CD4-positive, alpha-beta T cell treated with Interleukin-2 at 100 ng/mL for 4 hours (primary cell): ENCODE measurements at places on chromosomes 3 and 15.

DNA sequence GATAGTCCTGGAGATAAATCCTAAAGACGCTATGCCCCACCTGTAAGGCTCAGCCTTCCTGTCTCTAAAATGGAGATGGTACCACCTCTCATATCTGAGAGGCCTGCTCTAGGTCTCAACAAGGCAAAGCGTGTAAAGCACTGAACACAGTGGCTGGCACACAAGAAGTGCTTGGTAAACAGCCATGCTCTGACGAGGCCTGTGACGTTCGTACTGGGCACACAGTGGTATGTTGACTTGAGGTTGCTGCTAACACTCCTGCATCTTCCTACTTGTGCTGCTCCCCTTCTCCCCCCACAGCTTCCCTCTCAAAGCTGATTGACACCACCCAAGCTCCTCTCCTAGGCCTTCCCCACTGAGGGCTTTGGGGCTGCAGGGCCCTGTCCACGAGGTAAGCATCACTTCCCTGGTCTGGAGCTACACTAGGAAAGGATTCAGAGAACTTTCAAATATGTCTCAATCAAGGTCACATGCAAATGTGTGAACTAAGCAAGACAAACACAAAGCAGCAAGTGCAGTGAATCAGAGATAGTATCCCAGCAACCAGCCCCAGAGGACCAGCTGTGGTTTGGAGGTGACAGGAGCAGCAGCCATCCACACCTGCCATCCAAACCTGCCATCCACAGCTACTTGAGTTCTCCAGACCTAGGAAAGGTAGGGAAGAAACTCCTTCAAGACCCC is 177.5 kb downstream of the STT3B start:
- no peak for DNase-seq

- DNase-seq, result no peak
These were observed 274.1 kb downstream of the MECOM start for GRCh38 chr3:169389211-169389924.

DNA sequence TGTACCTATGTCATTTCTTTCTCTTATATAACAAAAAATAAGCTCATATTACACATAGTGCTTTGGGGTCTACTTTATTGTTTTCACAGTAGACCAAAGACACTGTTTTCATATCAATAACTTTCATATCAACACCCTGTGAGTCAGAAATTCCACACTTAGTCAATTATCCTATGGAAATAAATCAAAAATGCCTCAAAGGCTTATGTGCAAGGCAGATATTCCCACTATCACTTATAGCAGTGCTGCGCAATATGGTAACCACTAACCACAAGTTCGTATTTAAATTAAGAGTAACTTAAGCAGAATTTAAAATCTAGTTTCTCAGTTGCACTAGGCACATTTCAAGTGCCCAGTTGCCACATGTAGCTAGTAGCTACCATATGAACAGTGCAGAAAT is 15.9 kb downstream of the SCG3 start:
- DNase-seq, result no peak

- DNase-seq, result no peak
These were observed 287.1 kb downstream of the IL5RA start for GRCh38 chr3:2823031-2823430.

DNA sequence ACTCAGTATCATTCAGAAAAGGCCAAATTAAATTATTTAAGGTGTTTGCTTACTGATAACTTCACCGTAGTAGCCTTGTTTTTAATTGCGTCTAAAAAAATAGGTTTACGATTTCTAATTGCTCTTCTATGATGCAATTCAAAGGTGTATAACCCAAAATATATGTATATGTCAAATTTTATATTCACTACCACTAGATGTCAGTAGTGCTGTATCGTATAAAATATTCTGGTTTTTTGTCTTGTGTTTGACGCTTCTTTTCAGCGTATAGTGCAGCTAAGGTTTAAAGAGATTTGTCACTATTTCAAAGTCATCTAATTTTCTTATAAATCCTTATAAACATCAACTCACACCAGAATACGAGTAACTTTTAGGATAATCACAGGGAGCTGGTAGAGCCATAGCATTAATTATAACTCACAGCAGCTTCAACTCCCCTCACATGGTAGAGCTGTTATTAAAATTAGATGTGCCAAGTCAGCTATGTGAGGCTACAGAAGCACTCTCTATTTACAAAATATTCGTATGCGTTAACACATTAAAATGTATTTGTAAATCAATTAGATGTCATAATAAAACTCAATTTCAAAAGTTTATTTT is 3.5 kb downstream of the PFN2 start:
- DNase-seq, result peak; percentile 56

- no peak for DNase-seq
These were observed 96.1 kb upstream of the TSEN2 start for GRCh38 chr3:12388185-12388584.

GRCh38 chr15:47618241-47618640 is 99.1 kb upstream of the SEMA6D start:
- no peak for DNase-seq

DNA sequence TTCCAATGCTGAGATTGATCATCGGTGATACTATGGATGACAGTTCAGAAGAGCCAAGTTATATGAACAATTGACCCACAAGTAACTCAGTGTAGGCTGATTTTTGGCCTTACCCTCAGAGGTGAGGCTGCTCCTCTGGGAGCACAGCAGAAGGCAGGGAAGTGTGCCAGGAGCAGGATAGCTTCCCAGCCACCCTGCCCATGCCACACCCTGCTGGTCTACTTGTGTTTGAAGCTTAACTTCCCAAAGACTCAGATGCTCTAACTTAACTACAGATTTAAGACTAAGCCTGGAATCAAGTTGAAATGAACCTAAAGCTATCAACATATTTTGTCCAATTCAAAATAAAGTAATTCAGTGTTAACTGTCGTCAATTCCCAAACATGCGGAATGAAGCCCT is 77.5 kb downstream of the BOC start:
- no peak for DNase-seq

- no peak for DNase-seq
These were observed 426.4 kb downstream of the TUSC7 start for GRCh38 chr3:117136003-117136402.

- DNase-seq, result no peak
These were observed 257.2 kb upstream of the TPRG1 start for GRCh38 chr3:188914552-188914951.

GRCh38 chr3:149848238-149848637 is 35.2 kb downstream of the RNF13 start:
- no peak for DNase-seq

DNA sequence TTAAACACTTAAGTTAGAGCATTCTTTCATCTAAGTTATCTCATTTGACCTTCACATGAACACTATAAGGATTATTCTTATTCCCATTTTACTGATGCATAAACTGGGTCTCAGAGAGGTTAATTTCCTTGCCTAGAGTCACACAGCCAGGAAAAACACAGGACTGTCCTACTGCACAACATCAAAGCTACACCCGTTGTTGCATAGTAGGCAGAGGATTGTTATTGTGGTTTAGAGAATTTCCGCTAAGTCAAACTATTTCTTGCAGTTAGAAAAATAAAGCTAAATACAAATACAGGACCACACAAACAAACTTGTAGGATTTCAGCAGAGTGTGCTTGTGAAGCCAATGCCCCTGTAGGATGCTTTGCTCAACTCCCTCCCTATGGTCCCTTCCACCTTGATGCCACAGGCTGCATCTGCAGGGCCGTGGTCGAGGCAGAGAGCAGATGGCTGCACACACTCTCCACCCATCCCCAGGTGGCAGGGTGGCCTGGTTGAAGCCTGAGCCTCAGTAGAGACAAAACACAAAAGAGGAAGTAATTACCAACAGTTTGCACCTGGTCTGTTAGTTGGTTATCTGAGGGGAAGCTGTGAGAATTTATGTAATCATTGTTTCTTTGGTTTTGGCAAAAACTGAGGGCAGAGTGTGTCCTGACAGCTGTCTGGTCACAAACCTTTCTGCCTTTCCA is 41.1 kb upstream of the SKOR1 start:
- peak; percentile 2 for DNase-seq

DNA sequence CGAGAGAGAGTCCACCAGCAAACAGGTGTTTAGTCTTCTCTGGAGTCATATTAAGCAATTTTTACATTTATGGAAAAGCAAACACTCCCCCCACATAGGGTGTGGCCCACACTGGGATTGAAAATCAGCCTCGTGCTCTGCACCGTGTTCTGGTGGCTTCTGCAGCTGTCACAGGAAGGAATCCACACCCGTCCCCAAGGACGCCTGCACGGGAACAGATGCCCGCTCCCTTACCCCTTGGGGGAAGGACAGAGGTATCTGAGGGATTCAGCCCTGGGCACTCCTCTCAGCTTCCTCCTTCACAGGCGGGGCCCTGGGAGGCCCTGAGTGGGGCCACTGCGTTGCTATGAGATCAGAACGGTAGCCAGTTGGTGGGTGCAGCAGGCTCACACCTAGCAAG is 27.8 kb downstream of the LIPC start:
- DNase-seq, result no peak

GRCh38 chr3:117102426-117102825 is 392.8 kb downstream of the TUSC7 start:
- no peak for DNase-seq

- no peak for DNase-seq
These were observed 483.6 kb downstream of the ERC2 start for GRCh38 chr3:55984626-55985025.

DNA sequence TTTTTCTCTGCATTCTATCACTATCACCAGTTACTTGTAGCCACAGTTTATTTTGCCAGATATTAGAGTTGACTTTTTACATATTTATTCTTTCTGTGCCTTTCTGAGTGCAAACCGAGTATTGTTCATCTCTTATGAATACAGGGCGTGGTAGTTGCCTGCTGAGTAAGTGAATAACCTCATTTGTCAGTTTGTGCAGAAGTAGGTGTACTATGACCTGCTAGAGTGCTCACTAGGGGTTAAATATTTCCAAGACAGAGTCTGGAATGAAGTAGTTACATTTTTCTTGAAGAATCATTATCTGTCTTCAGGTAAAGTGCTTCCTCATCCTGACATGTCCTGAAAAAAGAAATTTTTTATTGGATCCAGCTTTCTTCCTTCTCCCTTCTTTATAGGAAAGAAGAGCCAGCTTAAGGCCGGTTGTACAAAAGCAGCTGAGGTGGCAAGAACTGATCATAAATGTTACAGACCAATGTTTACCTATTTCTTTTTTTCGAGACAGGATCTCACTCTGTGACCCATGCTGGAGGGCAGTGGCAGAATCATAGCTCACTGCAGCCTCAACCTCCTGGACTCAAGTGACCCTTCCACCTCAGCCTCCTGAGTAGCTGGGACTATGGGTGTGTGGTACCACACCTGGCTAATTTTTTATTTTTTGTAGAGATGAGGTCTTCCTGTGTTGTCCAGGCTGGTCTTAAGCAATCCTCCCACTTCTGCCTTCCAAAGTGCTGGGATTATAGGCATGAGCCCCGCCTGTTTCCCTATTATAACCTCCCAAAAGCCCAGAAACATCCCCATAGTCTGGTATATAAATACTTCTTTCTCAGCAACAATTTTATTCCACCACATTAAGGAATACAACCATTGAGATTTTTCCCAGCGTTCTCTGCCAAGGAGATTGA is 182.5 kb downstream of the TPRG1 start:
- DNase-seq, result no peak

GRCh38 chr3:124497487-124497886 is 232.8 kb upstream of the UMPS start:
- no peak for DNase-seq

DNA sequence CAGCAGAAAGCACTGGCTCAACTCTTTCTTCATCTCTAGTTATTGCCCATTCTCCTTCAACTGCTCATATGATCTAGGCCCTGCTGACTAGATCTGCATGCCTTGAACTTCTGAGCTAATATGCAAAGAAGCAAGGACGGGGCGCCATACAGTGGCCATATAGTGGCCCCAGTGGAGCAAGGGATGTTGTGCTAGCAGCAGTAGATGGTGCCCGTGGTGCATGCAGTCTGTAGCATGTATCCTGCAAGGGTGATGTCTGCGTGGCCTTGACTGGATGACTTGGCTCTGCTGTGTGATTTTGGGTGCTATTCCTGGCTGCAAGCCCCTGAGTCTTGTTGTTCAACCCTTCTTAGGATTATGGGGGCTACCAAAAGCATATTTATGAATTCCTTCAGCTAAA is 12.2 kb upstream of the NMD3 start:
- no peak for DNase-seq

DNA sequence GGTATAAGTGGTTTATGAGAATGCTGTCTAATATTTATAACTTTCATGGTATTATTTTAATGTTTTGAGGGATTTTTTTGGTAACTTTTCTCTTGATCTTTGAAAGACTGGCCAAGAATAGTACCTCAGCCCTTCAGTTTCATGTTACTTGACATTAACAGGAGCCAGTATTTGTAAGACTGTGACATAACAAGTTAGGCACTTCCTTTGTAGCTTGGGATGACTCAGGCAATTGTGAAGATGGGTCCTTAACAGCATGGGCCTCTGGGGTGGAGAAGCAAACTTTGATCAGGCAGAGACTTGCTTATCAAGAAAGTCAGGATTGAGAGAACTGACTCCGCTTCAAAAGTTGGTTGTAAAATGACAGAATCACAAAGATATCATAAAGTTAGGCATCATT is 9.5 kb downstream of the LRRC49 start:
- no peak for DNase-seq

GRCh38 chr3:107796791-107797190 is 274.0 kb downstream of the BBX start:
- DNase-seq, result peak; percentile 8

DNA sequence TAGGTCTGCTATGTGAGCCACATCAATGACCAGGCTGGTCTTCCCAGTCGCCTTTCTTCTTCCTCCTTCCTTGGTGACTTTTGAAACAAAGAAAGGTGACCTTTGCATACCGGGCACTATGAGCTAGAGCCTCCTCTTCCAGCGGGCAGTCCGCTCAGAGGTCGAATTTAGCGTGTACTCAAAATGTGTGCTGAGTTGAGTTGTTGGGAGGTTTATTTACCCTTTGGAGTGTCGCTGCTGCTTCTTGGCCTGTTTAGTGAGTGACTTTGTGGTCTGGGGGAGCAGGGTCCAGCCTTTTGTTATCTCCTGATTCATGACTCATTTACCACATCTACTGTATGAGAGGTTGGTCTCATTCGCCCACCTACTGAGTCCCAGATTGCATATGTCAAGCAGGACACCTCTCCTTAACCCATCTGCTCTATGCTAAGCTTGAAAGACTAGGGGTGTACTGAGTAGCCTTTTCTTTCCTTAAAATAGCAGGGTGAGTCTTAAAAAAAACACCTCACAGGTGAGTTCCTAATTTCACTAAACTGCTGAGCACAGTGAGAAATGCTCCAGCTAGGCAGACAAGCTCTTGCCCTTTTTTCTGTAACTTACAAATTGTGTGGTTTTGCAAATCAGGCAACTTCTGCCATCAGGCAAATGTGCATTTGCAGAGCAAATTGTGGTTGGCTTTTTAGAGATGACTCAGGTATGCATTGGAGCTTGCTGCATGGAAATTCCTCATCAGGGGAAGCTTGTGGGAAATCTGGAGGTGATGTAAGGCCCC is 3.2 kb upstream of the SIAH2 start:
- no peak for DNase-seq

DNA sequence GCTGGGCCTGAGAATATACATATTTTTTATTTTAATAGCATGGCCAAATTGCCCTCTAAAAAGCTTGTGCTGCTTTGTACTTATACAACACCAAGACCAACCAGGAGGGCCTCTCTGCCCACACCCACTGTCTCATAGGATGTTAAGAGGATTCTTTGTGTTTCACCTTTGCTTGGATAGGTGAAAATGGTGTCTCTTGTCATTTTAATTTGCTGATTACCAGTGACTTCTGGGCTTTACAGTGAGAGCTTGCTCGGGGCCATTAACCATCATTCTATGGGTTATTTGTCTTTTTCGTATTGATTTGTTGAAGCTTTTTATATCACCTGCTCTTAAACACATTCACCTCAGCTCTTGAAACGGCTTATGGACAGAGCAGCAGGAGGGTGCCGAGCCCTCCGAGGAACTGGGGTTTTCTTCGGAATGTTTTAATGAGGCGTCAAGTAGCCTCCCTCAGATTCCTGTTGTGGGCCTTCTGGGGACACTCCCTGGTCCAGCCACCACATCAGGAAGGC is 10.5 kb downstream of the PTH1R start:
- DNase-seq, result no peak
